Activated CD4-positive, alpha-beta memory T cell treated with anti-CD3 and anti-CD28 coated beads, Interleukin-2, amount 10 ng/mL, durations not matched to agents 7 days and 5 days (primary cell): ENCODE measurements at places on chromosomes 6 and 20. TPM values are rescaled to one million over a fixed set of nuclear protein-coding genes. Genes with fewer than 3 reads are reported as not detected.

- H3K4me3 ChIP-seq: no peak overlapping the region
- no peak for DNase-seq
- peaks cover 19% of the 10 kb centered on the region for H3K27me3 ChIP-seq
- H3K36me3 ChIP-seq: no peaks in the 10 kb centered on the region
- H3K27ac ChIP-seq: no peak overlapping the region
- no peaks in the 10 kb centered on the region for H3K4me1 ChIP-seq
Observed at GRCh38 chr6:43760210-43761168, 9.5 kb upstream of the VEGFA start.

- H3K36me3 ChIP-seq: peaks cover 52% of the 10 kb centered on the region
- peak; percentile 42 for DNase-seq
Observed at GRCh38 chr6:31158863-31159855, 770 bp downstream of the TCF19 start.

SPTLC3 gene
- not detected for total RNA-seq

DNA sequence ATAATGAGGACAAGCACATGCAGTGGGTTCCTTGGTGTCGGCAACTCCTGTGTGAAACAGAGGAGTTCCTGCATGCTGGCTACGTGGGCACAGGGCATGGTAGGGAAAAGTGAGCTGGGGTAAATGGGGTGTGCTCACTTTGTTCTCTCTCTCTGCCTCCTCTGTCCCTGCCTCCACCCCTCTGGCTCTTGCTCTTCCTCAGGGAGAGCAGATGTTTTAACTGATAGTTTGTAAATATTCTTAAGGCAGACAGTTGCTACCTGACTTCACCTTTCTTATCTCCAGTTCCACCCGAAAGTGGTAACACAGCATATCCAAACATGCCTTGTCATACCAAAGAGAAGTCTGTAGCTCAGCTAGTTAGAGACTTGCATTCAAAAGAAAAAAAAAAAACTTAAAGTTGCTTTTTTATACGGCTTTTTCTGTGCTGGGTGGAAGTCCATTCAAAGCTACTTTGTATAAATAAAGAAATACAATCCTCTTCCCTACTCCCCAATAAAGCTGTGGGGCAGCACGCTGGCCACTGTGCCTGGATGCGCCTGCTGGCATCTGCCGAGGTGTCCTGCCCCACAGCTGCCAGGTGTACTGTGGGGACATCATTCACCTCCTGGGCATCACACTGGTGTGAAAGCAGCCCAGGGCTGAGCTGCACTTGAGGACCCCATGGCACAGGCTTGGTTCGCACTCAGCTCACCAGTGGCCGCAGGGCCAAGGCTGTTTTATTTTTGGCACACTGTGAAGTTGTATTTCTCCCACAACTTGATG lies 93.6 kb downstream of the FOXC1 start:
- H3K27me3 ChIP-seq: no peaks in the 10 kb centered on the region
- no peak for DNase-seq
- H3K27ac ChIP-seq: no peak overlapping the region
- no peak overlapping the region for H3K4me3 ChIP-seq
- H3K36me3 ChIP-seq: no peaks in the 10 kb centered on the region
- H3K4me1 ChIP-seq: no peaks in the 10 kb centered on the region

ARG1 gene
- not detected for total RNA-seq

GRCh38 chr20:31652917-31653396 lies 15.2 kb downstream of the COX4I2 start:
- H3K27ac ChIP-seq: no peak overlapping the region
- H3K36me3 ChIP-seq: no peaks in the 10 kb centered on the region
- no peak for DNase-seq
- peaks cover 12% of the 10 kb centered on the region for H3K27me3 ChIP-seq
- H3K4me1 ChIP-seq: no peaks in the 10 kb centered on the region

DNA sequence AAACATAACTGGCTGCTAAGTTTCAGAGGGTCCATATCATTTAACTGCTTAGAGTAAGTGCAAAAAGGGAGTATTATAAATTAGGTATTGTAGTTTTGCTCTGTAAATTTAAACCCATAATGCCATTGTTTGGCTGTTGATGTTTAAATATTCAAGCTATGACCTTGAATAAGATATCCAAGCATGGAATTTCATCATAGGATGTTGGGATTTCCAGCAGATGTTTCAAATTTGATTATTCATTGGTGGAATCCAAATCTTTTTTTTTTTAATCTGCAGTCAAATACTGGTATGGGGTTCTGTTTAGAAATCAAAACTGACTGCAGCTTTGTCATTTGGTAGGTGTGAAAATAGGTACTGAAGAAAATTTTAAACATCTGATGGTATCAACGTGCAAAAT lies 161.0 kb downstream of the KHDC1L start:
- H3K27ac ChIP-seq: no peak overlapping the region
- no peaks in the 10 kb centered on the region for H3K36me3 ChIP-seq
- no peak overlapping the region for H3K4me3 ChIP-seq
- no peaks in the 10 kb centered on the region for H3K27me3 ChIP-seq
- no peaks in the 10 kb centered on the region for H3K4me1 ChIP-seq

MICB gene
- total RNA-seq: 62.9 TPM

ENPP3 gene
- total RNA-seq: 0.45 TPM

- H3K4me1 ChIP-seq: peaks cover 20% of the 10 kb centered on the region
- H3K27me3 ChIP-seq: peaks cover 60% of the 10 kb centered on the region
- no peak overlapping the region for H3K27ac ChIP-seq
- no peak overlapping the region for H3K4me3 ChIP-seq
- DNase-seq: no peak
Observed at GRCh38 chr20:21096321-21097043, 9.7 kb downstream of the LINC00237 start.

DNA sequence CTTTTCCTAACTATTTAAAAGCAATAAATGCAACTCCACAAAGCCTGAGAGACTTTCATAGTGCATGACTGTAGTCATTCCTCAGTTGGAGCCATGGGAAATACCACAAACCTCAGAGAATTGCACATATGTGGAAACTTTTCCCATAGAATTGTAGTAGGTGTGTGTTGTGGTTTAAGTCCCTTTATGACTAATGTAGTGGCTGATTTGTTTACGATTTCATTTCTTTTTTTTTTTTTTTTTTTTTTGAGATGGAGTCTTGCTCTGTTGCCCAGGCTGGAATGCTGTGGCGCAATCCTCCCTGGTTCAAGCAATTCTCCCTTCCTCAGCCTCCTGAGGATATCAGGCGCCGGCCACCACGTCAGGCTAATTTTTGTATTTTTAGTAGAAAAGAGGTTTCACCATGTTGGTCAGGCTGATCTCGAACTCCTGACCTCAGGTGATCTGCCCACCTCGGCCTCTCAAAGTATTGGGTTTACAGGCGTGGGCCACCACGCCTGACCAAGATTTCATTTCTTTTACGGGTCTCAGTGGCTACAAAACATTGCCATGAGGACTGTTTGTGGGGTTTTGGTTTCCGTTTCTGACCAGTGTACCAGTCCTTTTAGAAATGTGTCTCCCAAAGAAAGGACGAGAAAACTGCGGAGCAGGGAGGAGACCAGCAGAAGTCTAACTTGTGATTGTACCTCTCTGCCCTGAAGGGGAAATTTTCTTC lies 212.1 kb upstream of the MARCKS start:
- no peak for DNase-seq
- H3K36me3 ChIP-seq: no peaks in the 10 kb centered on the region
- no peak overlapping the region for H3K27ac ChIP-seq
- no peak overlapping the region for H3K4me3 ChIP-seq
- no peaks in the 10 kb centered on the region for H3K27me3 ChIP-seq

PTK6 gene
- total RNA-seq: 2.1 TPM
